MG63 (cell line): ENCODE measurements at places on chromosomes 1 and 21. TPM values are rescaled to one million over a fixed set of nuclear protein-coding genes. Genes with fewer than 3 reads are reported as not detected.

The MYOG gene
- total RNA-seq = not detected in 2 replicates

The RIPPLY3 gene
- 0.16 TPM in 1 of 2 replicates, not detected in the other for total RNA-seq

The CD1E gene
- not detected in 2 replicates for total RNA-seq

GRCh38 chr21:45013260-45013841, 61.0 kb upstream of the ADARB1 start:
- DNase-seq = no peak

DNA sequence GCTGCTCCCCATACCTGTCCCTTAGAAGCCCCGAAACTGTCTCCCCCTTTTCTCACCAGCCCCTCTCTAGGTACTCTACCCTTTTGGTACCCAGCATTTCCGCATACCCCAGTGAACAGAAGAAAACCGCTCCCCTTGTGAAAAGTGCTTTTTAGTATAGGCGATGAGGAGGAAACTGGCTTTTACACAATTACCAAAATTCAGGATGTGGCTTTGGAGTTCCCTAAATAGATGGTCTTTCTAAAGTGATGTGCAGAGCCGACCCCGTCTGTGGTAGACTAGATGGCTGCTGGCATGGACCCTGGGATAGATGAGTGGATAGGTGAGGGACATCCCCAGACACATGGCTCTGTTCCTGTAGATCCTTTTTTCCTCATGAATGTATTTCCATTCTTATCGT, 2.6 kb upstream of the PER3 start:
- DNase-seq = no peak

DNA sequence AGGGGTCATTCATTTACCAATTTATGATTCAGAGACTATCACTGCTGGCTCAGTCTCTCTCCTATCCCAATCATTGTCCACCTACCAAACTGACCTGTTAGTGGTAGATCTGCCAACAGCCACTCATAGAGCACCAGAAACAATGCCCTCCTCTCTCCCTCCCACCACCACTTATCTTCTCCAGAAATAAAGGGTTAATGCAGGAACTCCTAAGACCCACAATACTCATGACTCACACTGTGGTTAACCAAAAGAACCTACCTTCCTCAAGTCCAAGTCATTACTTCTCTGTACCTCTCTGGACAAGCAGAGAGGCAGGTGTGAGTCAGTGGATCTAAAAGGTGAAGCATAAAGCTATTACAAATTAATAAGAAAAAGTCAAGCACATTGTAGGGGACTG, 40.9 kb upstream of the CAMK1G start:
- DNase-seq = no peak

- no peak for DNase-seq
Measured at GRCh38 chr1:157852476-157852875, 10.9 kb upstream of the CD5L start.

- DNase-seq = no peak
Measured at GRCh38 chr1:225844236-225845061, 34.5 kb downstream of the EPHX1 start.

DNA sequence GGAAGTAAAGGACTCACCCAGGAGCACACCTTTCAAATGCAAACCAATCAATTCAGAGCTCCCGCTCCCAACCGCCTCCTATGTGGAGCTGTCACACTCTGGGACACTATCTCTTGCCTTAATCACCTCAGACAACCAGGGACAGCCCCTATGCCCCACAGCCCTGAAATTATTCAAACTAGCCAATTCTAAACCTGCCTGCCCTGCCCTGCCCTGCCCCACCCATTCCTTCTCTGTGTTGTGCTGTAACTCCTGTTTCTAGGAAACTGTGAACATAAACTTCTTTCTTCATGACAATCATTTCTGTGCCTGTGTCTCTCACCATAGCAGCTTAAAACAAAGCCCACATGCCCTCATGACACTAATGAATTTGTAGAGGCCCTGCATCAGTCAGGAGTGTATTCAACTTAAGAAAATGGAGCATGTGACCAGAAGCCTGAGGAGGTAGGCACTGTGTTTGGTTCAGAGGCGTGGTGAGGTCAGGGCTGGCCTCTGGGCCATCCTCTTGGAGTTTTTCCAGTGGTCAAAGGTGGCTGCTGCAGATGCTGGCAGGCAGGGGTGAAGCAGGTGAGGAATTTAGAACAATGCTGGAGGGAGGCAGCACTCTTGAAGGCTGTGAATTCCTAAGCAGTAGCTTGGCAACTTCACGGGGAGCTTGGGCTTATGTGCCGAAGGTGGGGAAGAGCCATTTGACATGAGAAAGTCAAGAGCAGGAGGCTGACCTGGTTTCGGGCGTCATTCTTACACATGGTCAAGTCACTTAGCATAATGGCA, 74.5 kb downstream of the RHOU start:
- DNase-seq = no peak

- no peak for DNase-seq
Measured at GRCh38 chr1:203075236-203076030, 10.4 kb downstream of the MYOG start.
